ENCODE measurements at places on chromosomes 4 and X.
A peak's percentile ranks its signal among the peaks of the same experiment; 100 is the strongest.

GRCh38 chr4:121989715-121990114, 37.9 kb upstream of the TRPC3 start:
- peak; percentile 89 for DNase-seq

- no peak for DNase-seq
Measured at GRCh38 chr4:22969287-22969896, 276.7 kb downstream of the GBA3 start.

GRCh38 chrX:151563449-151563848, at the start of gene PASD1:
Gene PASD1, plus strand, starts transcription at chrX:151563675. Its CDS starts 37,879 bp downstream, at chrX:151601554.
- no peak for DNase-seq

DNA sequence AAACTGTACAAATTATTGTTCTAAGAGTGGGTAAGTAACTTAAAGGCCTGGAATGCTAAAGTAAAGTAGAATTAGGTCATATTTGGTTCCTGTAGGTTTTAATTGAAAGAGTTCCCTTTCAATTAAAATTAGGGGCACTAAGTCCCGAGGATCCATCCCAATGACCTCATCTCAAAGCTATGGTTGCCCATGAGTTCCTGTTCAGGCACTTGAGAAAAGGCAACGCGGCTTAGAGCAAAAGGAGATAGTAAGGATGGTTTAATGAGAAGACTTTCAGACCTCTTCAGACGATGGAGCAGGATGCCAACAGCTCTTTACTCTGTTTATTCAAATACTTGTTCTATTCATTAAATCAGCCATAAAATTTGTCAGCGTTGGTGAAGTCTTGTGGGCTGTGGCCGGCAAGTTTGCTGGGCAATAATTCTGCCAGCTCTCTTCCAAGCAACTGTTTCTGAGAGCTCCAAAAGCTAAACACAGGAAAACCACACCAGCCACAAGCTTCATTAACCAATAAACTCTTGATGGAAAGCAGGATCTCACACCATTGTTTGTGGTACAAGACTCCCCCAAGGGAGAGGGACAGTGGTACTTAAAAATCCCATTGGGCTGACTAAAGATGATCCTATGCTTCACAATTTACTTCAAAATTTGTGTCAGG, 167.4 kb downstream of the COL4A6 start:
- peak; percentile 12 for DNase-seq

DNA sequence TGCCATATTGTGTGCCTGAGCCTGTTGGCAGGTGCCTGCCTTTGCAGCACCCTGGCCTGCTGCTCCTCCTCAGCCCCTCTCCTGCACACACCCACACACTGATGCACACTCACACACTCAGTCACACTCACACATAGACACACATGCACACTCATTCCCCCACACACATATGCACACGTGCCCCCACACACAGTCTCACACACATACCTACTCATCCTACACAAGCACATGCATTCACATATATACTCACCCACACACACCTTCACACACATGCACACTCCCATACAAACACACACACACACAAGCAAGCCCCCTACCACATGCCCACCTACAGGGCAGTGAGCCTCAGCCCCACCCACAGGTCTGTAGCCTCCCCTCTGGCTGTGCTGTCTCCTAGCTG, 245.0 kb downstream of the EVC2 start:
- DNase-seq = no peak

DNA sequence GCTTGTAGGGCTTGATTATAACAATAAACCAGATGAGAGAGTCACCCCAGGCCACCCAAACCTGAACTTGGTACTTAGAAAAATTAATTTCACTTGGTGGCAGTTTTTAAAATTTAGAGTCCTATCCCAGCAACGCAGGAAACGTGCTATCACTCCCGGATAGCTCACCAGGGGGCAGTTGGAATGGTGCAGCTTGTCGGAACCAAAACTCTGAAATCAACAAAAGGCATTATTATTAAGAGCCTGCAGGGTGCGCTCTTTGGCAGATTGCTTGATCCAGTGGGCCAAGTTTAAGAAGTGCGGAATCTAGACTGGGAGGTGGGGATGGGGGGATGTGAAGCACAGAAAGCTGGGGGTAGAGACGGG, 2.4 kb downstream of the FRAS1 start:
- DNase-seq = peak; percentile 85

DNA sequence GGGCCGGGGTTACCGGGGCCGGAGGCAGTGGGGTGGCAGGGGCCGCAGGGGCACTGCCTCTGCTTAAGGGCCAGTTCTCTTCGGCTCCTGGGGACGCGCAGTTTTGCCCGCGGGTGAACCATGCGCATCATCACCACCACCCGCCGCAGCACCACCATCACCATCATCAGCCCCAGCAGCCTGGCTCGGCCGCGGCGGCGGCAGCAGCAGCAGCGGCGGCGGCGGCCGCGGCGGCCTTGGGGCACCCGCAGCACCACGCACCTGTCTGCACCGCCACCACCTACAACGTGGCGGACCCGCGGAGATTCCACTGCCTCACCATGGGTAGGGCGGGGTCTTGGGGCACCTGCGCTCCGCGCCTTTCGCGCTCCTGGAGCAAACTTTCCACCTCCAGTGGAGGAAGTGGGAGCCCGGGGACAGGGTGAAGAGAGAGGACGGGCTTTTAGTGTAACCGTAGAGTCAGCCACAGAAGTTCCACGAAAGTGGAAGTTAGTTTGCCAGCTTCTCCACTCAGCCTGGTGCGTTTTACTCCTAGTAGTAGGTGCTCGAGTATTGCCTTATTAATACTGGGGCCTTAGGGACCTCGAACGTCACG, 729 bp downstream of the GSX2 start:
- DNase-seq = no peak

- no peak for DNase-seq
Measured at GRCh38 chrX:18810416-18810815, 103.0 kb downstream of the PPEF1 start.

DNA sequence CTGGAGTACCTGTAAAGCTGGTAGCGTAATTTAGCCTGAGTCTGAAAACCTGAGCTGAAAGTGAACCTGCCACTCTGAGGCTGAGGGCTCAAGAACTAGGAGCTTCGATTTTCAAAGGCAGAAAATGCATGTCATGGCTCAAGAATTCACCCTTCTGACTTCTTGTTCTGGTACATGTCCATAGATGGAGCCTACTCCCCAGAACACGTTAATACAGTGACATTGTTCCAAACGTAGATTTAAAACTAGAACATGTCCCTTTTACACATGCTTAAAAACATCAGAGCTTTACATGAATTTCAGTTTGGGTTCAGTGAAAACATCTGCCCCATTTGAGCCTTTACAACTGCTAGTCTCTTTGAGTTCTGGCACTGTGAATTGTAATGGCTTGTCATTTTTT, 115.5 kb upstream of the WDR1 start:
- DNase-seq = no peak

GRCh38 chrX:102599951-102600579, 750 bp downstream of the ARMCX5 start:
- DNase-seq = peak; percentile 47

DNA sequence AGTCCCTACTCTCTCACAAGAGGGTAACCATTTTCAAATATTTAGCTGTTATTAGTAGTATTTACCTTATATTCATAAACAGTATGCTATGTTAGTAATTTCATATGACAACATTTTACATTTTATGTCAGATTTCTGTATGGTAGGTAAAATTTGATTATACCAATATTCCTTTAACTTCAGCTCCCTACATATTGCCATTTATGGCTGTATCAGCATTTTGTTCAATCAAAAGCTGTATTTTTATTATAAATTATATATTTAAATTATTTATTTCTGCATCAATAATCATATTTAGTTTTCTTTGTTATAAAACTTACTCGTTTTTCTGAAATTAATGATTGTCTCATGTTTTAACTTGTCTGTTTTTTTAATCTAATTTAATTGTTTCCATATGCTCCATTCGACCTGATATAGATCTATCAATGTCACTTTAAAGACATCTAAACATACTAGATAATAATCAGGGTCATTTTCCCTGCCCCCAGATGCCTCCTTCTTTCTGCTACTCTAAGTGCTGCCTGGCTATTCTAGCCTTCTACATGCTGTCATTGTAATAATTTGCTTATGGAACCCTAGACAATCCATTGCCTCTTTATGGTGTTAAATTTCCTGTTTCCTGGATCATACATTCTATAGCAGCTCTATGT, 1976.7 kb upstream of the ADGRL3 start:
- DNase-seq = no peak

DNA sequence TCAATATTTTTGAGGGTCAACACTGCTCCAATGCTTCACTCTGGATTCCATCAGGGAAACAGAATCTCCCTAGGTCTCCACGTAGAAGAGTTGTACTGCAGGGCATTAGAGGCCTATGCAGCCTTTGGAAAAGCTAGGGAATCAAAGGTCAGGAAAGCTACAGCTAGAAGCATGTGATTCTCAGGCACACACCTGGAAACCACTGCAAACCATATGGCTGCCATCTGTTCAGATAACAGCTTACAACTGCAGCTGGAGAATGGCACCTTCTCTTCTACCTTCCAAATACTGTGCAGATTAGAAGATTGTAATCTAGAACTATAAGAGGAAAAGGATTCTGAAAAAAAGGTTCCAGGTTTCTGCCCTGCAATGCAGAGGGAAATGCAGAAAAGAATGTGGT, 60.6 kb downstream of the BTC start:
- DNase-seq = no peak

DNA sequence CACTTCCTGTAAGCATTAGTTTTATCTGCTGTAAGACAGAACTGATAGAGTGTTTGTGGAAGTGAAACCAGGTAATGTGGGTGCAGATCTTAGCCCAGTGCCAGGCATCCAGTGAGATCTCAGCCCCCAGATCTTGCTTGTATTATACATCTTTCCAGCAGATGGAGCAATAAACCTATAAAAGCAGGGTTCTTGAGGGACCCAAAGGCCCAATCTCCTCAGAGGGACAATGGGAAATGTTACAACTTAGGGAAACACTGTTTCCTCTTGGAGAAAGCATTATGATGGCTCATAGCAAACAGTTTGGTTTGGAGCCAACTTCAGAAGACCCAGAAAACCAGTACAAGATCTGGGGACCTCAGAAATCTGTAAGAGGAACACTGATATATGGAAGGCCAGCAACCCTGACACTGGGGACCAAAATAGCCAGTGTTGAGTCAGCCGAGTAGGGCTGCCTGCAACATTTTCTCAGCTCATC, 206.3 kb downstream of the SLC7A11 start:
- peak; percentile 76 for DNase-seq

GRCh38 chrX:132059973-132060540, 37.0 kb downstream of the STK26 start:
- no peak for DNase-seq

DNA sequence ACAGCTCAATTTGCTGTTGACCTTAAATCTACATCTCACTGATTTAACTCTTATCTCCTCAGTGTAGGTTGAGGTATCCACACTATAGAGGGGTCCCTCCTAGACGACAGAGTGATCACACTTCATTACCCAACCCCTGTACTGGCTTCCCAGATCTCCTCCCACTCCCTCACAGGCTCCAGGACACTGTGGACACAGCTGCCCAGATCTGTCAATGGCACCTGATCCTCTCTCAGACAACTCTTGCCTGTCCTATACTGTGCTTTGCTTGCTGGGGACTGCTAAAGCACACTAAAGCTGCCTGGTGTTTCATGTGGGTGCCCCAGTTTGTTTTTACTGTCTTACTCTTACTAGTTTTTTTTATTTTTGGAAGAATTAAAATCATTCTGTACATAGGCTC, 27.9 kb downstream of the RAB40AL start:
- no peak for DNase-seq

DNA sequence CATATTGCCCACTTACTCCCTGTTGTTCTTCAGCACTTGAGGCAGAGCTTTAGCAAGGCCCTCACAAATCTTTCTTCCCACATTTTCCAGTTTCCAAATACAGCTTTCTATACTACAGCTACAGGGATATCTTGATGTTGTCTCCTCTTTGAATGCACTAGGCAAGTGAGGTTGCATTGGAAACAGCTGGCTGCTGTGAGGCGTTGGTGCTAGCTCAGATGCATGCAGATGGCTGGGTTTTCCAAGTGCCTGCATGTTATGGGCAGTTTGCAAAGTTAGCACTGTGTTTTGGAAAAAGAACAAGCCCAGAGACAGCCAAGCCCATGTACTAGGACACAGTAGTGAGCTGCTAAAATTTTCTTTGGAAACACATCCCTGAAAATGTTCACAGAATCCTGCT, 315.1 kb upstream of the RASGEF1B start:
- DNase-seq = no peak

- no peak for DNase-seq
Measured at GRCh38 chrX:102672856-102673255, 21.6 kb downstream of the GPRASP1 start.

GRCh38 chr4:48015216-48015615, 1.3 kb downstream of the CNGA1 start:
- DNase-seq = no peak

DNA sequence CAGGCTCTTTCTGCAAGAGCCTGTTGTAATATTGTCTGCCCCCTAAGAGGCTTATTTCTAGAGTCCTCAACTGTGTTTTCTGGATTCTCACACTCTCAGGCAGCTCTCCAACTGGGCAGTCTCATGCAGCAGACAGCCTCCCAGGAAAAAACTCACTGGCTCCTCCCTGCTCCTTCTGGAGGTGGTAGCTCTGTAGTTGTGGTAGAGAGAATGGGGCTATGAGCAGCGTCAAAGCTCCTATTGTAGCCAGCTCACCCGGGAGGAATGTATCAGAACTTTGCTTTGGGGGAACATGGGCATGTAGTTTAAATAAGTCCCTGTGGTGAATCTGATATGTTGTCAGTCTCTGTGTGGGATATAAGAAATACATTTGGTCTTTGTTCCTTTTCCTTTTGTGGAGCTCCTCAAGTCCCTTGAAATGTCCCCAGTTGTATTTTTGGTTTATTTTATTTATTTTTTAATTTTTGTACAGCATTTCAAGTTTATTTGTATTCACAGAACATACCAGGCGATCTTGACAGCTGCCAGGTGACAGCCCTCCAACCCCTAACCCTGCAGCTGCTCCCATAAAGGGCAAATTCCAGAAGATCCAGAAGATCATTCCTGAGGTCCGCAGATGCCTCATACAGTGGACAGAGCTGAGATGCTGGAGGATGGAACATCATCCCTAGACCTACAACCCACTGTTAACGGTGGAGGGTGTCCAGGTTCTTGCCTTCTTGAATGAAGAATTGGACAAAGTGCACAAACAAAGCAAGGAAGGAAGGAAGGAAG, 45.7 kb downstream of the TRIM61 start:
- peak; percentile 6 for DNase-seq

GRCh38 chr4:154559141-154559493, 3.7 kb upstream of the FGB start:
- no peak for DNase-seq

GRCh38 chr4:140092094-140092851, 61.7 kb downstream of the MAML3 start:
- no peak for DNase-seq

GRCh38 chr4:146059865-146060264, 115.7 kb upstream of the LSM6 start:
- DNase-seq = no peak

GRCh38 chr4:1205586-1206298, 33.4 kb upstream of the SPON2 start:
- no peak for DNase-seq

- DNase-seq = no peak
Measured at GRCh38 chr4:54838301-54838700, 180.5 kb downstream of the KIT start.

Data from fibroblast of mammary gland (primary cell).